Left lung (tissue), 14 donors: ENCODE measurements at places on chromosomes 4 and X.

- DNase-seq, result no peak
These were observed 55.2 kb downstream of the DOCK11 start for GRCh38 chrX:118550792-118551191.

DNA sequence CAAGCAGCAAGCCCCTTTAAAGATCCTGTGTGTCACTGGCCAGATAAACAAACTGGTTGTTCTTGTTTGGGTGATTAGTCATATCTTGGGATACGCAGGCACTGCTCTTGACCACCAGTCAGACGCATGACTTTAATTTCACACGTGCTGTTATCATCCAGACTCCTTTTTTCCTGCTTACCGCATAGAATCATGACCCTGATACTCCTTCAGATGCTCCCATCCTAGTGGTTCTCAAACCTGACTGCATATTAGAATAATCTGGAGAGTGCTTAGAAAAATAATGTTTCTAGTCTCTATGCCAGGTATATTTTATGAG lies 78.8 kb downstream of the CLDN22 start:
- no peak for DNase-seq

- no peak for DNase-seq
These were observed 101.7 kb downstream of the RAPGEF2 start for GRCh38 chr4:159204566-159204965.

DNA sequence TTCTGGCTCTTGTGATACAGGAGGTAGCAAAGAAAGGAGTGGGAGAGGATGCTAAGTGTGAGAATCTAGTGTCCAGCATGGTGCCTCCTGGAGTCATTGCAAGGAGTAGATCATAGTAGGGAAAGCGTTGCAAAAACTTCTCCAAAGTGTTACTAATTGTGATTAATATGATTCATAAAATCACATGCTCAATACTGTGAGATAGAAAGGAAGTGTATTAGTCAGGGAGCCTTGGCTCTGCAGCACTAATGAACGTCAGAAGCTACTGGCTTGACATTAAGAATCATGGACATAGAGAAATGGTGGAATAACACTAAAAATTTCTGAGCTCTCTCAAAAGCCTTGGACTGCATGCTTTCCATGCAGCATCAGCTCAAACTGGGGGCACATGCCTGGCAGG lies 299.1 kb downstream of the EVC2 start:
- DNase-seq, result no peak

GRCh38 chr4:41160012-41160789 lies 54.1 kb downstream of the APBB2 start:
- DNase-seq, result no peak
